ENCODE measurements at places on chromosomes 7 and 10.

GRCh38 chr10:45339894-45340293 lies 24.5 kb upstream of the OR13A1 start:
- DNase-seq, result no peak

DNA sequence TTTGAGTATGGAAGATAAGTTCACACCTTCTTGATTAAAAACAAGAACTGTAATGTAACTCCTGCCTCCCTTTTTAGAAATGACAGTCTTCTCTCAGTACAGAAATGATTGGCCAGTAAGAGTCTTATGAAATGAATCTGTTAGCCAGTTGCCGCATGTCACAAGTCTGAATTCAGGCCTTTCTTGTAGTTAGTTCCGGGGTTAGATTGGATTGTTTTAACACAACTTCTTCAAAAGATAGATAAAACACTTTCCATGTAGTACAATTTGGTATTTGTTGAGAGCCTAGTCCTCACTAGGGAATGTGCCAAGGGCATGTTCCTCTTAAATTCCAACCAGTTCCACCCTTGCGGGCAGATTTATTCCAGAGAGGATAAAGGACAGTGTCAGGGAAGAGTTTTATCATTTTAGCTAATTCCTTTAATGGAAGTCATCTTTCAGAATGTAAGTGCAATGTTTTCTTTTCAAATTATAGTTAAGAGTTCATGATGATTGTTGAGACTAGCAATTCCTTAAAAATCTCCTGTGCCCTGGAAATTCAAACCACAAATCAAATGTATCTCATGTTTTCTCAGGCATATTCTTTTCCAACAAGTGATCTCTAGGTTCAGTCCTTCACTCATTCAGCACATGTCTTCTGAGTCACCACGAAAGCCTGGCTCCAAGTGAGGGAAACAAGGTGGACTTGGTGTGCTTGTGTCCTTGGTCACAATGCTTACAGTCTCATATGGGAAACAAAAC lies 4.1 kb downstream of the FHIP2A start:
- no peak for DNase-seq

GRCh38 chr10:42150428-42151061 lies 487.8 kb downstream of the ZNF33B start:
- no peak for DNase-seq

DNA sequence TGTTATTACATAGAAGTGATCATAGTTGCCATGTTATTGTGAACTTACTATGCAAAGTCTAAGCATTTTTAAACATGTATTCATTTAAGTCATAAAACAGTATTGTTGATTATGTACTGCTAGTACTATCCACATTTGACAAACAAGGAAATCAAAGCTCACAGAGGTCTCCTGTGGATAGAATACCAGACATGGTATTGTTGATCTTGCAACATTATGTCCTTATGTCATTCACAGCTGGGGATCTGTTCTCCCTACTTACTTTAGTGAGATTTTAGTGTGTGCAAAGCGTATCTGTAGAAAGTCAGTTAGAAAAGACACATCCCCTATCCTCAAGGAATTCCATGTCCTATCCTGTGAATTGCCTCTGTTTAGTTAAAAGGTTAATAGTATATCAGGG lies 106.1 kb downstream of the SND1 start:
- no peak for DNase-seq

DNA sequence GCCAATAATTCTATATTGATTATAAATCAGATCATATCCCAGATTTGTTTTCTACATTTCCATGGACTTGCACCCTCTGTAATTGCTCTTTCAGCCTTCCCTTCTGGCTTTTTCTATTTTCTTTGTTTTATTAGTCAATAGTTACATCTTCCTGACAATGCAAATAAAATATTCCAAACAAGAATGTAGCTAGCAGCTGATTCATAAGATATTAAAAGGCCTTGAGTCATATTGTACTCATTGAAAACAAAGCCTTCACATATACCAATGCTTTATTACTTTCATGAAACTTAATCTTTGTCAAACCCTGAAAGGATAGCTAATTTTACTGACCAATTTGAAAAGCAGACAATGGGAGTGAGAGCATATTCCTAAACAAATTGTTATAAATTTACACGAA lies 10.7 kb upstream of the SFMBT2 start:
- no peak for DNase-seq

DNA sequence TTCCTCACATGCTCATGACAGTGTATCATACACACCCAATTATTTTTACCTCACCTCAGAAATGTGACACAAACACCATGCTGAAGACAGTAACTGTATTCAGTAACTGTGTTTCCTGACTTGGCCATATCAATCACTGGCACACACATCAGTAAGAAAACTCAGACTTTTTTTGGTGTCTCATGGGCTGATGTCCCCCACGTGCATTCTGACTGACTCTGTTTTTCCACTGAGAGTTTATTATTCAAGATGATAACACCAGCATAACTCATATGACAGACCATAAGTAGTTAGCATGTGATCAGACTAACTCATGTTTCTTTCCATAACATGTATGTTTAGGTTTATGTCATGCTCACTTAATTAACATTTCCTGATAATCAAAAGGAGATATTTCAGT lies 124.8 kb downstream of the CD36 start:
- DNase-seq, result no peak

DNA sequence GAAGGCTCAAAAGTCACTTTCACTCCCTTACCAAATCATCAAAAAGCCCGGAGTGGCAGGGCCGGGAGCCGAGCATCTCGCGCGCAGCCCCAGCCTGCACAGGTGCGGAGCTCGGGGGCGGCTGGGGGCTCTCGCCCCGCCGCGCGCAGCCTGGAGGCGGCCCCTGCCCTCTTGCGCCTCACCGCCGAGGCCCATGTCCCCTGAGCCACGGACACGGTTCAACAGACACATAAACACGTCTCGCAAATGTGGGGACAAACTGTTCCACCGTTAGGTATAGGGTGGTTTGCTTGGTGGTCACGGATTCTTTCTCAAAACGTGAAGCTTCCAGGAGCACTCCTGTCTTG lies 700 bp downstream of the GSAP start:
- no peak for DNase-seq

DNA sequence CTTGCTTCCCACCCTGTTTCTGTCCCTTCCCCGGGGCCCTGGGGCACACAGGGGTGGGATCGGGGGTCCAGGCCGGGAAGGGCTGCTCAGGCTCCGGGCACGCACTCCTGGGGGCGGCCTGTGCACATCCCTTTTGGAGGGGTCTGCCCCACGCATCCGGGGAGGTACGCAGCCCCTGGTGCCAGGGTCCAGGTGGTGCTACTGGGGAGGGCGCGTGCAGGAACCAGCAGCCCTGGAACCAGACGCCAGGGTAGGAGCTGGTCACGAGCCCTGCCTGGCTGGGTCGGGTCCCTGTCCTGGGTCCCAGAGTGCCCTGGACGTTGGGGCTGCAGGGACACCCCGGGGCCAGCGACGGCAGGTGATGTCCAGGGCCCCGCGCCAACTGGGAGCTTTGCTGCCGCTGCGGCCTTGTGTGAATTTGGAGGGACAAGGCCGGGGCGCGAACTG lies 53.4 kb downstream of the GLRX3 start:
- DNase-seq, result no peak

DNA sequence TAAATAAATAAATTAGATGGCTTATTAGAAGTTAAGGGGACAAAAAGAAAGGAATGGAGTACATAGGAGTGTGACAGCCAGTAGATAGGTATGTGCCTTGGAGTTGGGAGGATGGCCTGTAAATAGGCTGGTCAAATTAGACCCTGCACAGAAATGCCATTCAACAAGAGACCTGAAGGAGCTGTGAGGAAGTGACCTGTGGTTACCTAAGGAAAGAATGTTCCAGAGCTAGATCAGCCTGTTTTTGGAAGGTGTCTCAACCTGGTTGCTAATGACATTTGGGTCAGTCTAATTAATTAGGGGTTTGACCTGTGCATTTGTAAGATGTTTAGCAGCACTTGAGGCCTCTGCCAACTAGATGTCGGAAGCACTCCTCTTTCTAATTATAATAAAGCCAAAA lies 315.3 kb upstream of the PLXDC2 start:
- no peak for DNase-seq

DNA sequence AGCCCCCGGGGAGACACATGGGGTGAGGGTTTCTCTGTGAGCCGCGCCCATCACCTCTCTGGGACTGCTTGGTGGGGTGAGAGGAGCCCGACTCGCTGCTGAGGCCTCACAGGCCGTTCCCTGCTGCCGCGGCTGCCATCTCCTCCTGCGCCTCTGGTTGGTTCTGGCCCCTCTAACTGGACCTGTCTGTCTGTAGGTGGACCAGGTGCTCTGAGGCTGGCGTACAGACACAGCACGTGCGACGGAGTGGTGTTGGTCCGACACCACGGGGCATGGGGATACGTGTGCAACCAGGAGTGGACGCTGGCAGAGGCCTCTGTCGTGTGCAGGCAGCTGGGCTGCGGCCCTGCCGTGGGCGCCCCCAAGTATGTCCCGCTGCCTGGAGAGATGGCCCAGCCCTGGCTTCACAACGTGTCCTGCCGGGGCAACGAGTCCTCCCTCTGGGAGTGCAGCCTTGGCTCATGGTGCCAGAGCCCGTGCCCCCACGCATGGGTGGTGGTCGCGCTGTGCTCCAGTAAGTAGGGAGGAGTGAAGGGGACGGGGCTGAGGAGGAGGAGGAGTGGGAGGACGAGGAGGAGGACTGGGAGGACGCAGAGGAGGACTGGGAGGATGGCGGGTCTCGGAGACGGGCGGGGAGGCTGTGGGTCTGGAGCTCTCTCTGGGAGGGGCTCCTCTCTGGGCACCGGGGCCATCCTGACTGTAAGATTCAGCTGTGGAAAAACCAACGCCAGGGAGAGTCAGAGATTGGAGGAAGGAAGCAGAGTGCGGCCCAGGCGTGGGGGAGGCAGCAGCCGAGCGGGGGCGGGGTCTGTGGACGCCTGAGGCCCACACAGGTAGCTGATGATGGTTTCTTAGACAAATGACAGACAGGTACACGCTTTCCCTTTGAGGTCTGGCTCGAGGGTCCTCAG lies 2.6 kb downstream of the SCART1 start:
- no peak for DNase-seq

- DNase-seq, result no peak
Measured at GRCh38 chr10:94673614-94674321, 9.8 kb upstream of the CYP2C18 start.

DNA sequence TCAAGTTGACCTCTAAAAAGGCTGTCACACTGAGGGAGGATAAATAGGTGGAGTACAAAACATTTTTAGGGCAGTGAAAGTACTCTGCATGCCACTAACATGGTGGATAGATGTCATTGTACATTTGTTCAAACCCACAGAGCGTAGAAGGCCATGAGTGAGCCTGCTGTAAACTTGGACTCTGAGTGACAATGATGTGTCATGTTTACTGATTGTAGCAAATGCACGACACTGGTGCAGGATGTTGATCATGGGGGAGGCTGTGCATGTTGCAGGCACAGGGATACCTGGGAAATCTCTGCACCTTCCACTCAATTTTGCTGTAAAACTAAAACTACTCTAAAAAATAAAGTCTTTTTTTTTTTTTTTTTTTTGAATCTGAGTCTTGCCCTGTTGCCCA lies 52.5 kb upstream of the GRID1 start:
- no peak for DNase-seq

DNA sequence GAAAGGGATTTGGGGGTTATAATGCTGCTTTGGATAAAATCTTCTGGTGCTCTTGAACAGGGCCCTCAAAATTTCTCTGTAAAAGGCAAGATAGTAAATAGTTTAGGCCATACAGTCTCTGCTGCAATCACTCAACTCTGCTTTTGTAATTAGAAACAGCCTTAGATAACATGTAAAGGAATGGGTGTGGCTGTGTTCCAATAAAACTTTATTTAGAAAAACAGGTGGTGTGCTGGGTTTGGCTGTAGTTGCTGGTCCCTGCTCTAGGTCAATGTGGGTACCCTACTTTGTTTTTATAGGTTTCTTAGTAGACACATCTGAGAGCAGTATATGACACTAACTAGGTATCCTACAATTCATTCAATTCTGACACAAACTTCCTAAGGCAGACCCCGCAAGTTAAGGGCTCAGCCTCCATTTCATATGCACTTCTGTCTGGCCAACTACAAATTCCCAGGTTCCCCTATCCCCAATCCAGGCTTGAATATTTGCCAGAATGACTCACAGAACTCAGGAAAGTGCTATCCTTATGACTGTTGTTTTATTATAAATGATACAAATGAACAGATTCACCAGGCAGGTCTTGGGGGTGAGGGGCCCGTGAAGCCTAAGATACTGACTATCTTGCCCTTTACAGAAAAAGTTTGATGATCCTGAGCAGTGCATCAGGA lies 349.9 kb downstream of the RPS24 start:
- DNase-seq, result no peak

DNA sequence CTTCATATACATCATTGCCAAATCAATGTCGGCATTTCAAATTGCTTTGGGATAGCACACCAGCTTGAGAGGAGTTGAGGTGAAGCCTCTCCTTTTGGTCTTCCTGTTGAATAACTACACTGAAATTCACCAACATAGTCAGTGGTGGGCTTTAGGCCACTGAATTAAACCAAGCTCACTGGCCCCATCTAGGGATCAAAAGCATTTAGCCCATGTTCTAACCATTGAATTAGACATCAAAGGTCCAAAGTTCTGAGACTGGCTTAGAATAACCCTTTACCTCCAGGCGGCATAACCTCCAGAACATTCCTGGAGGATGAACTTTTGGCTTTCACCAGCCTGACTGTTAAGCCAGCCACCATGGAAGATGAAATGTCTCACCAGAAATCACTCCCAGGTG lies 54.6 kb downstream of the BPGM start:
- DNase-seq, result no peak

GRCh38 chr10:44908066-44908749 lies 2.9 kb upstream of the TMEM72 start:
- DNase-seq, result no peak

- no peak for DNase-seq
Measured at GRCh38 chr7:27650283-27650682, 12.4 kb downstream of the HIBADH start.

DNA sequence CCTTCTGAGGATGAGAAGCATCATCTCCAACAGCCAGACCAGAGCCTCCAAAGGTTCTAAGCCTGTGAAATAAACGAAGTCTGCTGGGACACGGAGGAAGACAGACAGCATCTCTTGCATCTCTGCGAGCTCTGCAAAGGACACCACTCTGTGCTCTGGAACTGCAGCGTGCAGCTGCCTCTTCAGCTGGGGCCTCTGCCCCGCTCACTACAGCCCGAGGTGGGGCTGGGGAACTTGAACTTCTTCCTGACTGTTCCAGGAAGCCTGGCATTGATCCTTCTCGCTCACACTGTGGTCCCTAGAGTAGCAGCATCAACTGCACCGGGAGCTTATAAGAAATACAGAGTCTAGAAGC lies 163.3 kb downstream of the USP6NL start:
- DNase-seq, result no peak

GRCh38 chr10:86635402-86635801 lies 18.9 kb upstream of the OPN4 start:
- DNase-seq, result no peak

GRCh38 chr10:103282961-103283360 lies 6.0 kb downstream of the INA start:
- DNase-seq, result no peak
